Left lobe of liver (tissue), 2 donors: ENCODE measurements at places on chromosomes 2 and 18. TPM values are rescaled to one million over a fixed set of nuclear protein-coding genes. Genes with fewer than 3 reads are reported as not detected.

DNA sequence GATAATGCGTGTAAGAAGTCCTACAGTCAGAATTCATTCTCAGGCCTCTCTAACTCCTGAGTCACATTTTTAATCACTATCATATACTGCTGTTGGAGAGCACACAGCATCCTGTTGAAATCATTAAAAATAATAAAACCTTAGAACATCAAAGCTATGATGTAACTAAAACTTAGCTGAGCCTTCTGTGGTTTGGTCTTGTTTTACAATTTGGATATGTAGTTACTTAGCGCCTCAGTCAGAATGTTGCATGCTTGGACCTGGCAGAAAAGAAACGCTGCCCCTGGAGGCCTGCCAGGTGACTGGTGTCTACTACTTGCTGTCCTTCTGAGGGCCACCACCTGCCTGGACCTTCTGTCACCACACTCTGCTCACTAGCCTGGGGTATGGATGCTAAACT, 261.1 kb upstream of the RASGRP3 start:
- DNase-seq, result no peak

GRCh38 chr2:16960579-16960978, 294.9 kb upstream of the CYRIA start:
- DNase-seq, result no peak

NOL4 gene
- total RNA-seq, result 2.8 TPM

DNA sequence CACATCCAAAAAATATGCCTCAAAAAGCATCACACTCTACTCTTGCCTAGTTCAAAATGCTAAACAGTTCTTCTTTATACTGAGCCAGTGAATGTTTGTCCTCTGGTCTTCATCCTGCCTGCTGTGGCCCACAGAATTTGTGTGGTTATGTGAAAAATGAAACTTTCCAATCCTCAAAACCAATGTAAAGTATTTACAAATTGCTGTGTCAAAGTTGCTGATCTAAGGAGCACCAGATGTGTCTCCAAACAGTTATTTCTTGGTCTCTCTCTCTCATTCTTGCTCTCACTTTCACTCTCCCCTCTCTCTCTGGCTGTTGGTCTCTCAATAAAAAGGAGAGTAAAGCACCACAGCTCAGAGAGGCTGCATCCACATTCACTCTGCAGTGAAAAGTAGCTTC, 23.0 kb downstream of the EPHA4 start:
- no peak for DNase-seq

GRCh38 chr2:207390302-207391095, 139.3 kb upstream of the CREB1 start:
- DNase-seq, result no peak

DNA sequence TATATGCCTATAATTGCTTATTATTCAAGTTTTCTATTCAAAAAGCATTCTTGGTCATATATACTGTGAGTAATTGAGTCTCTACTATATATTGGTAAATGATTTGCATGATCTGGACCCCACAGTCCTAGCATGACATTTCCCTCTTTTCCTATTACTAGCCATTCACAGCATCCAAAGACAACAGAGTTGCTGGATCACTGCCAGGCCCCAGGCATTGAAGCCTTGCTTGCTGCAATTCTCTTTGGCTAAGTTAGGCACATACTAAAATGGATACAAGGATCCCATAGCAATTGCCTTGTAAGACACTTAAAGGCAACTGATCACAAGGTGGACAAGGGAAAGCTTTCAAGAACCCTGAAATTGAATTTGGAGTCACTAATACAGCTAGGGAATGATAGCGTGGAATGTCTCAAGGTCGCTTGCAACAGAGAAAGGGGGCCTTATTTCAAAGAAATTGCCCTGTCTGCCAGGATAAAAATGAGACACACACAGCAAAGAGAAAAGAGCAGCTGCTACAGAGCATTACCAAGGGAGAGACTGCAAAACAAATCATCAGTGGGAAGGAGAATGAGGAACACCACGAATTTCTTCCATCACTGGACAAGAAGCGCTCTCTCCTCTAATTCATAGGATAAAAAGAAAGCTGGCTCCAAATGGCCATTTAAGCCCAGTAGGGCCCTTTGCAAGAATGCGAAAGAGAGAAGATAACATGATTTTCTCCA, 77.1 kb upstream of the EPHA4 start:
- DNase-seq, result no peak

TMEM178A gene
- total RNA-seq, result 0.81 TPM
